T-helper 17 cell (primary cell): ENCODE measurements at places on chromosomes 1 and 21. TPM values are rescaled to one million over a fixed set of nuclear protein-coding genes. Genes with fewer than 3 reads are reported as not detected.

- DNase-seq = no peak
These were observed 253.5 kb upstream of the CACYBP start for GRCh38 chr1:174746024-174746808.

GRCh38 chr1:37468037-37468436 lies 6.3 kb upstream of the ZC3H12A start:
- no peak for DNase-seq

PHF13 gene
- 8.0 TPM for total RNA-seq

DNA sequence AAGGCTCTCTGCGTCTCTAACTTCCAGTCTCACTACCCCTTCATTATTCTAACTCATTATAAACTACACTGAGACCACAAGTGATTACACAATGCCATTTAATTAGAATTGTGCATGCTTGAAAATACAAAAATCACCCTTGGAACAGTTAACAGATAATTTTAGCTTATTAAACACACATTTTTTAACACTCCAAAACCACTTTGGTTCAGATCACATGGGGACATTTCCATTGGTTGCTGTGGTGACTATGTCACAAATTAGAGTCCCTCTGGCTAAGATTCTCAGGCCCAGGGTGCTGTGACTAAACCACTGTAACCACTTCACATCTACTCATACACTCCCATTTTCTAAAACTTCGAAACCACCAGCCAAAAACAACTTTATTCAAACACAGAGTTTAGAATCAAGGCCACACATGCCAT lies 43.0 kb downstream of the JAK1 start:
- no peak for DNase-seq

TNNI3K gene
- total RNA-seq = 0.50 TPM

DNA sequence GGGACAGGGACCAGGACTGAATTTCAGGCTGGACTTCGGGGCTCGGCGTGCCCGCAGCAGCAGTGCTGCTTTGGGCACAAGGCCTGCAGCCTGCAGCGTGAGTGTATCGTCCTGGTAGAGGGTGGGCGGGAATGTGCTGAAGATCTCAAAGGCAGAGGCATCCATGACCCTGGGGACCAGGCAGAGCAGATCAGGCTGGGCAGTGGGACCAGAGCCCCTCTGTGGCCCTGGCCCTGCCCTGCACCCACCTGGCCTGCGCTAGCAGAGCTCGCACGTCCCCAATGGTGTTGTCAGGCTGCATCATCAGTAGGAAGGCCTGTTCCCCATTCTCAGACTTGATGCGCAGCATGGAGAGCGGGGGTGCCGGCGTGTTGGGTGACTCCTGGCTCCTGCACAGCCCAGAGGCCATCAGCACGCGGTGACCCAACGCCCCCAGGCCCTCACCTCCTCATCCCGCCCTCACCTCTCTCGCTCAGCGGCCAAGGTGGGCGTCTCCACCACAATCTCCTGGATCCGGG lies 2.6 kb downstream of the SH3BGRL3 start:
- DNase-seq = no peak

CYP4X1 gene
- not detected for total RNA-seq

GRCh38 chr1:211037095-211037494 lies 96.9 kb downstream of the KCNH1 start:
- no peak for DNase-seq

DNA sequence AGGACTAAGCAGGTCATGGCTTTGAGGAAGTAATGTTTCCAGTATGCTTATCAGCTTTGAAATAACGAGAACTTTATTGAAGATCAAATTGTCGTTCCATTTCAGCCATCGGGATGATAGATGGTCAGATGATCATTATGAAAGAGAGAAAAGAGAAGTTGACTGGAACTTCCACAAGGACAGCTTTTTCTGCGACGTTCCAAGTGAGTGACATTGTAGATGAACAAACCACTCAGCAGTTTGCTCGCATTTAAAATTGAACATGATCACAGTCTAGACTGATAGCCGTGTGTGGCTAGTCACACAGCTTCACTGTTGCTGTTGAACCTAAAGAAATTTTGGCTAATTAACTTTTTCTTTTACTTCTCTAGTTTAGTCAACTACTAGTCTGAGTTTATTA lies 151.1 kb downstream of the TLR5 start:
- no peak for DNase-seq

- DNase-seq = no peak
These were observed 56.5 kb downstream of the IRF2BP2 start for GRCh38 chr1:234553240-234554188.

FCAMR gene
- total RNA-seq = not detected

- DNase-seq = no peak
These were observed 5.3 kb downstream of the HES2 start for GRCh38 chr1:6414443-6414844.

- no peak for DNase-seq
These were observed 620.2 kb downstream of the PTPRU start for GRCh38 chr1:29856340-29857114.

FMOD gene
- total RNA-seq = not detected

- DNase-seq = no peak
These were observed 104.0 kb downstream of the BRINP2 start for GRCh38 chr1:177274687-177275211.

TACSTD2 gene
- total RNA-seq = 0.23 TPM

DNA sequence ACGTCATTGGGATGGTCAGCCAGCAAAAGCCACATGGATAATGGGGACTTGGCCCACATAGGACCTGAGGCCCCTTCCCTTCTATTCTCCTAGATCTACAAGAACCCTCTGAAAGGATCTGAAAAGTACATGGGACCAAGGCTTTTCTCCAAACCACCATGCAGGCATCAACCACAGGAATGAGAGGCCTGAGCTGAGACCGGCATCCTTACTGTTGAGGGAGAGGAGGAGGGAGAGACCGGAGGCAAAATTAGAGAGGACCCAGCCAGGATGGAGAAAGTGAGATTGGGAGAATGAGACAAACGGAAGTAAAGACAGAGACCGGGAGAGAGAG lies 281.7 kb downstream of the RRAGC start:
- no peak for DNase-seq

PTGFRN gene
- 0.94 TPM for total RNA-seq

LDLRAD1 gene
- not detected for total RNA-seq

- no peak for DNase-seq
These were observed 26.5 kb upstream of the SLC45A3 start for GRCh38 chr1:205706601-205707502.

TAL1 gene
- total RNA-seq = 1.3 TPM

CD34 gene
- total RNA-seq = 0.20 TPM

GRCh38 chr1:150981177-150981804 lies 801 bp upstream of the ANXA9 start:
- DNase-seq = no peak

GRCh38 chr1:115729756-115730155 lies 38.8 kb downstream of the CASQ2 start:
- DNase-seq = no peak

DNA sequence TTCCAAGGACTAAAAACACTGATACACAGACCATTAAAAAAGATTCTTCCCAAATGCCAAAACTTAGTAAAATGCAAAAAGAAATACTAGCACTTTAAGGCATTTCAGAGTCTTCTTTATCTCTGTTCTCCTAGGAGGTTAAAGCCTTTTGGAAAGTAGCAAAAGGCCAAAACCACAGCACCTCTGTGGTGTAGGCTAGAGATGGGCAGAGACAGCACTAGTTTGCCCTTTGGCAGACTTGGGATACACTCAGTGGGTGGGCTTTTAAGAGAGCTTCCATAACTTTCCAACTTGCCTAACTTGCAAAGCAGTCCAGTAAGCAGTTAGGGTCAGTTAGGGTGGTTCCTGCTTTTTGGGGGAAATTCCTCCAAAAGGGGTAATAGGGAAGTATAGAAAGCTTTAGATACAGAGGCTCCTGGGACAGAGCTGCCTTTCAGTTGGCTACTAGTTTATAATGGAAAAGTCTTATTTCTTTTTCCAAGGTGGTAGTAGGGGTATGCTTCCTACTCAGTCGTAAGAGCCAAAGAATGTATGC lies 17.9 kb upstream of the PTCH2 start:
- DNase-seq = no peak

PLA2G2C gene
- 0.25 TPM for total RNA-seq

CCDC185 gene
- not detected for total RNA-seq

GRCh38 chr1:74611887-74612286 lies 61.7 kb downstream of the ERICH3 start:
- no peak for DNase-seq

SYNC gene
- not detected for total RNA-seq

SPRR3 gene
- total RNA-seq = not detected

DNA sequence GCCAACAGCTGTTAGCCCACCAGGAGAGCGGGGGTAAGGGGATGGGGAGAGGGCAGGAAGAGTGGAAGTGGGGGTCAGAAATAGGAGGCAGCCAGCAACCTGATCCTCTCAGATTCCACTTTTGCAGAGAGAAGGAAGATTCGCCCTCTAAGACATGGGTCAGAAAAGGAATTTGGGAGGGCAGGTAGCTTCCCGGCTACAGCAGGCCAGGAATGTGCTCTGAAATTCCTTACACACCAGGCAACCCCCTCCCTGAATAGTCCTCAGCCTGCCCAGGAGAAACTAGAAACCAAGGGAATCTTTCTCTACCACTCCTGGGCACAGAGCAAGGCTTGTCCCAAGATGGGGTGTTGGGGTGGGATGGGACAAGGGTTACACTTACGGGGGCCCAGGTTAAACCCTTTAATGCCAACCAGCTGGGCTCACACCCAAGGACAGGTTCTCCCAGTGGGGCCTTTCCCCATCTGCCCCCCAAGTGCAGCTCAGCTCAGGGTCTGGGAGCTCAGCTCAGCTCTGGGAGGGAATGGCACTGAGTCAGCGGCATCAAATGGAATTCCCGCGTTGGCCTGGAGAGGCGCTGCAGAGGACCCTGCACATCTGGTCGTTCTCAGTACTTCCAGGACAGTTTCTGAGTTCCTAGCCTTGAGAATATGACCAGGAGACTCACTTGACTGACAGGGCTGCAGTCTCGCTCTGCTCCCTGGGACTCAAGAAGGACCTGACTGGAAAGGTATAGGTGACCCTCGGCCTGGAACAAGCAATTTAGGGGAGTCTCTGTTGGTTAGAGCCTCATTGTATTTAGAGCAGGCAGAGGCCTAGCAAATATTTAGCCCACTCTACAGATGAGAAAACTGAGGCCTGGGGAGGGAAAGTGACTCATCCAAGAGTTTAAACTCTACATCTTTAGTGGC lies 761 bp downstream of the TNNT2 start:
- no peak for DNase-seq

DNA sequence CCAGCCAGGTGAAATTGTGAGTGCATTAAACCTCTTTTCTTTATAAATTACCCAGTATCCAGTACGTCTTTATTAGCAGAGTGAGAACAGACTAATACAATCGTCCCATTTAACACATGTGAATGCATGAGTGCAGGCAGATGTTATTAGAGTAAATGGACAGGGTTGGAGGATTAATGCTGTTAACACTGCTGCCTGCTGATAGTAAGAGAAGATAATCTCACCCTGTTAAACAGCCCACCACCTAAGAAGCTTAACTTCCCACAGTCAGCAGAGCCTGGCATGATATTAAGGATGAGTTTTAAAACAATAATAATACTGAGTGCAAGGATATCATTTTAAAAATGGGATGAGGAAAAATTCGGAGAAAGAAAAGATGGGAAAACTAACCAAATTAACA lies 181.4 kb upstream of the LHX8 start:
- no peak for DNase-seq

DNAJC8 gene
- 58.4 TPM for total RNA-seq

MARCKSL1 gene
- total RNA-seq = 24.4 TPM

DNA sequence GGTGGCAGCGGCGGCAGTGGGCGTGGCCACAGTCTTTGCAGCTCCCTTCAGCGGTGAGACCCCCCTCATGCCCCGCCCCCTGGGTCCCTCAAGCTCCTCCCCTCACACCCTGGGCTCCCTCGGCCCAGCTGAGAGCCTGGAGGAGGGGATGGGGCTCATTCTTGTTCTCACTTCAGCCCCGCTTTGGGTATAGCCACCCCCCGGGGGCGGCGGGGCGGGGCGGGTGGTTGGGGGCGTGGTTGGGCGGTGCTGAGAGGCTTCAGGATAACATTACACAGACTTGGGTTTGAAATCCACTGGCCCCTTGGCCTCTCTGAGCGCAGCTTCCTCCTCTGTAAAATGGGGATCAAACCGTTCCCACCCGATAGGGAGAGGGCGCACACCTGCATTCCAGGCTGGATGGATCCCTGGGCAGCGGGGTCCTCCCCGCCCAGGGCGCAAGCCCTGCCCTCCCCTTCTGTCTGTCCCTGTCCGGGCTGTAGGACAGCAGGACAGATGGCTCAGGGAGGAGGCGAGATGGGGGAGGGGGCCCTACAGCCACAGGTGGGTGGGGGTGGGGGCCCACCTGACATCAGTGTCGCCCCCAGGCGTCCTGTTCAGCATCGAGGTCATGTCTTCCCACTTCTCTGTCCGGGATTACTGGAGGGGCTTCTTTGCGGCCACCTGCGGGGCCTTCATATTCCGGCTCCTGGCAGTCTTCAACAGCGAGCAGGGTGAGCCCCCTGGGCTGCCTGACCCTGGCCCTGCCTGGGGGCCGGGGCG lies 5.1 kb downstream of the CLCNKA start:
- peak; percentile 20 for DNase-seq

PCSK9 gene
- total RNA-seq = not detected

DNA sequence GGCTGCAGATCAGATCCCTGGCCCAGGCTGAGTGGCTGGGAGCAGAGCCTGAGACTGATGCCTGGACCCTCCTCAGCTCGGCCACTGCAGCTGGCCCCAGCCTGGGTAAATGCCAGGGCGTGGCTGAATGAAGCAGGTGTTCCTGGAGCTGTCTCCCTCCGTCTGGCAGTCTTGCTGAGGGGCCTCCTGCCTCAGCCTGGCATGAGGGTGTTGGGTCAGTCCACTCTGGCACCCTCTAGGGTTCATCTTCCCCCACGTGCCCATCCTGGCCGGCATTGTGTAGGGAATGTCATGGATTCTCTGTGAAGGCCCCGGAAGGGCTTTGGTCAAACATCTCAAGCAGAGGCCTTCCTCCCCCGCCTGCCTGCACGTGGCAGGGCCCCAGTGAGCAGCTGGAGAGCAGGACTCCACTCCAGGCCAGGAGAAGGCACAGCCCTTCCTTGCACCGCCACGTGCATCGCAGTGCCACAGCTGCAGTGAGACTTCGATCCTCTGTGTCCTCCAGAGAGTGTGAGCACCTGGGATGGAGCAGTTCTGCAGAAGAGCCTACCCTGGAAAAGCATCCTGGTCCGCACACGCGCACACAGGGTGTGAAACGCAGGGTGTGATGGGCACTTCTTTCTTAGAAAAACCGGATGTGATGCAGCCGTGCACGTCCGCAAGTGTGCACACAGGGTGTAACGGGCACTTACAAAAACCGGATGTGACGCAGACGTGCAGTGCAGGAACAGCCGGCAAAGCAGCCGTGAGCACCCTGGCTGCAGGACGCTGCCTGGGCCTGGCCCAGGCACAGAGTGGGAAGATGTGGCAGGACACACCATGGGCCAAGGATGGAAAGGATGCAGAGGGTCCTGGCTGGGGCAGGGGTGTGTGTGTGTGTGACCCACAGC lies 4.6 kb upstream of the KRTAP10-4 start:
- DNase-seq = no peak

- DNase-seq = no peak
These were observed 119.5 kb downstream of the CASZ1 start for GRCh38 chr1:10676963-10677362.
